Immature natural killer cell (primary cell): ENCODE measurements at places on chromosomes 16 and 17. TPM values are rescaled to one million over a fixed set of nuclear protein-coding genes. Genes with fewer than 3 reads are reported as not detected.
A peak's percentile ranks its signal among the peaks of the same experiment; 100 is the strongest.

NPTX1 gene
- 1.5 TPM for polyA plus RNA-seq

MYH13 gene
- polyA plus RNA-seq, result not detected

ABCC12 gene
- not detected for polyA plus RNA-seq

FOXL1 gene
- not detected for polyA plus RNA-seq

EVPLL gene
- polyA plus RNA-seq, result not detected

NEUROD2 gene
- polyA plus RNA-seq, result not detected

- peaks cover 13% of the 10 kb centered on the region for H3K36me3 ChIP-seq
- H3K4me3 ChIP-seq, result no peak overlapping the region
- no peaks in the 10 kb centered on the region for H3K4me1 ChIP-seq
- H3K27ac ChIP-seq, result no peak overlapping the region
Measured at GRCh38 chr16:11833951-11834695, 17.2 kb downstream of the RSL1D1 start.

DNA sequence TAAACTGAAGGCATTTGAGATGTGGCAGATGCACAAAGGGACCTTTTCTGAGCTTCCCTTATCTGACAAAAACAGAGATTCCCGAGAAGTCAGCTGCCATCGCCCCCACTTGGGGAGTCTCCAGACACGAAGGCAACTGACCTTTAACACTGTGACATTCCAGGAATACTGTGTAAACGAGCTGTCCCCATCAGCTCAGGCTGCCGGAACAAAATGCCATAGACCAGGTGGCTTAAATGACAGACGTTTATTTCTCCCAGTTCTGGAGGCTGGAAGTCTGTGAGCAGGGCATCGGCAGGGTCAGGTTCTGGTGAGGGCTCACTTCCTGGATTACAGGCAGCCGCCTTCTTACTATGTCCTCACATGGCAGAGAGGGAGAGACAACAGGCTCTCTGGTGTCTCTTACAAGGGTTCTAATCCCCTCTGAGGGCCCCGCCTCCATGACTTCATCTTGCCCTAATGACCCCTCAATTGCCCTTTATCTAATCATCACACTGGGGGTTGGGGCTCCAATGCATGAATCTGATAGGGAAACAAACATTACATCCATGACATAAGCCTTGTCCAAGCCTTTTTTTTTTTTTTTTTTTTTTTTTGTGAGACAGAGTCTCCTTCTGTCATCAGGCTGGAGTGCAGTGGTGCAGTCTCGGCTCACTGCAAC lies 178.5 kb upstream of the RPL38 start:
- no peak for DNase-seq
- no peak overlapping the region for H3K4me3 ChIP-seq
- no peak overlapping the region for H3K27ac ChIP-seq
- H3K4me1 ChIP-seq, result peaks cover 6% of the 10 kb centered on the region

DNA sequence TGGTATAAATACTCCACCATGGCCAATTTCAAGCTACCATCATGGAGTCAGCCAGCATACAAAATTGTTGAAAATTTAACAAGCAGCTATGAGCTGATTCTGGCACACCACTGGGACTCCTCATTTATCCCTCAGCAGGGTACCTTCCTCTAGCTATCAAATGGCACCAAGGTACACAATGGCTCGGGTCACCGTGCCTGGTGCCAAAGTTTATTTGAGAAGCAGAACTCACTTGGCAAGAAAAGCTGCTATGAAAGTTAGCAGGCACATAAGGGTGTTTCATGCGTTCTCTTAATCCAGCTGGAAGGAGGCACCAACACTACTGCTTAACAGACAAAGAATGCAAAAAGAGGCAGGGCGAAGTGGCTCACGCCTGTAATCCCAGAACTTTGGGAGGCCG lies 51.6 kb downstream of the IKZF3 start:
- DNase-seq, result no peak
- peak overlapping the region; percentile 94 for H3K27ac ChIP-seq
- H3K4me1 ChIP-seq, result peaks cover 53% of the 10 kb centered on the region
- H3K27me3 ChIP-seq, result peaks cover 4% of the 10 kb centered on the region
- peaks cover 19% of the 10 kb centered on the region for H3K36me3 ChIP-seq

- no peak for DNase-seq
- H3K27ac ChIP-seq, result no peak overlapping the region
- H3K27me3 ChIP-seq, result peaks cover 14% of the 10 kb centered on the region
- H3K36me3 ChIP-seq, result no peaks in the 10 kb centered on the region
Measured at GRCh38 chr16:83878838-83879237, 20.1 kb upstream of the MLYCD start.

- peaks cover 10% of the 10 kb centered on the region for H3K27me3 ChIP-seq
- peak overlapping the region; percentile 92 for H3K4me3 ChIP-seq
- peaks cover 18% of the 10 kb centered on the region for H3K4me1 ChIP-seq
- DNase-seq, result no peak
- no peaks in the 10 kb centered on the region for H3K36me3 ChIP-seq
Measured at GRCh38 chr16:78098595-78099270, 721 bp upstream of the WWOX start.
